Activated T-helper 1 cell treated with anti-CD3 and anti-CD28 coated beads, Interleukin-12 subunit alpha, Interleukin-12 subunit beta, Interleukin-2, Interleukin-4 antibody, amounts not matched to agents 30 ng/mL and 10 ng/mL and 1 ng/mL, durations not matched to agents 14 hours and 24 hours and 36 hours (primary cell): ENCODE measurements at places on chromosomes 1 and 21. TPM values are rescaled to one million over a fixed set of nuclear protein-coding genes. Genes with fewer than 3 reads are reported as not detected.

Gene S100A9
- not detected in 2 replicates for total RNA-seq

Gene OR2T33
- total RNA-seq = not detected in 2 replicates

Gene OR2T29
- not detected in 2 replicates for total RNA-seq

Gene KCNK2
- total RNA-seq = not detected in 2 replicates
